ENCODE measurements at places on chromosomes 5 and 9.

GRCh38 chr5:179620703-179621350 lies 2.6 kb downstream of the HNRNPH1 start:
- no peak for DNase-seq

- DNase-seq = no peak
Observed at GRCh38 chr9:131121346-131121745, 4.0 kb upstream of the NUP214 start.

DNA sequence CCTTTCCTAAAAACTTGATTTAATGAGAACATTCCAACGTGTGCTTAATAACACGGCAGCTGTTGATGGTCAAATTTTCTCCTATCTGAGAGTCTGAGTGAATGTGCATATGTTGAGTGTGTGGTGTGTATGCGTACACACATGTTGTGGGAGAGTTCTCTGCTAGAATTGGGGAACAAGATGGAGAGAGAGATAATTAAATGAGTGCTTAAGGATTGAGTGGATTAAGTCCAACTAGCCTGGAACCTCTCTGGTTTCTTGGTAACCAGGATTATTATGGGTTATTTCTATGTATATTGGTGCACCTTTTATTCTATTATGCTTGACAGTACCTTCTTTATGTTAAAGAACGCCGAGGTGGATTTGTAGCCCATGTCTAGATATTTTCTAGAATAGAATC lies 36.4 kb upstream of the TNFAIP8 start:
- no peak for DNase-seq

GRCh38 chr5:143506836-143507552 lies 103.5 kb upstream of the NR3C1 start:
- DNase-seq = no peak

DNA sequence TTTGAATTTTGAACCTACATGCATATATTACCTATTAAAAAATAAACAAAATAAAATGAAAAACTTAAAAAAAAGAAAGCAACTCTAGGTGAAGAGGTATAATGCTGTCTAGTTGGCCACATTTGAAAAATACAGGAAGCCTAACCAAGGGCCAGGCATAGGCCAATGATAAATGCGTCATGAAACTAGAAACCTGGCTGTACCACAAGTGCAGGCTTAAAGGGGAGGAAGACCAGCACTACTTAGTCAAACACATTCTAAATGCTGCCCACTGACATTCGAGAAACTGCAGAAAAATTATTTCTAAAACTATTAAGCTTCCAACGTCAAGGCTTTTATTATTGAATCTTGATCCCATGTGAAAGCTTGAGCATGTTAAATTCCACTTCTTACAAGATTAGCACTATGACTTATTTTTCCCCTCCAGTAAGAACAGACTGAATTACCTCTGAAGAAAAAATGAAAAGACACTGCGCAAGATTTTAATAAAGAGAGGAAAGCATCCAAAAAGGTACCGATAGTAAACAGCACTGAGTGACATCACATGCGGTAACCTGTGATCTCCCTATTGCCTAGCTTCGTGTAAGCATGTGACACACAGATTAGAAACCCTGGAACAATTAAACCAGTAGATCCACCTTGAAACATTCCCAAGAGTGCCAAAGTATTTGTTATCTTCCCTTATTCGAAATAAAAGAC lies 16.2 kb downstream of the CDC14B start:
- no peak for DNase-seq

- no peak for DNase-seq
Observed at GRCh38 chr5:136040746-136041415, 12.1 kb downstream of the TGFBI start.

DNA sequence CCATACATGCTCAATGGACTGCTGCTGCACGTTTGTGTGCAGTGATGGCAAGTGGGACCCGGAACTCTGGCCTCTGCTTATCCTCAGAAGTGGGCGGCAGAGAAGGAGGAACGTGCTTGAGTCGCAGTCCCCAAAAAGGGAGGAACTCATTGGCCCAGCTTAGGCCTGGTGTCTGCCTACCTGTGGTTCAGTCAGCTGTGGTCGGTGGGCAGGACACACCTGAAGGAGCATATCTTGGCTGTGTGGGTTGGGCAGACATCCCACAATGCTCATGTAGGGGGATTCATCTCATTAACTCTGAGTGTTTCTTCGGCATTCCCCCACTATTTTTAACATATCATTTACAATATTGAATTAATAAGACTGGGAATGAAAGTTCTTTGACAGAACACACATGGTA lies 122.9 kb upstream of the IL12B start:
- DNase-seq = no peak

DNA sequence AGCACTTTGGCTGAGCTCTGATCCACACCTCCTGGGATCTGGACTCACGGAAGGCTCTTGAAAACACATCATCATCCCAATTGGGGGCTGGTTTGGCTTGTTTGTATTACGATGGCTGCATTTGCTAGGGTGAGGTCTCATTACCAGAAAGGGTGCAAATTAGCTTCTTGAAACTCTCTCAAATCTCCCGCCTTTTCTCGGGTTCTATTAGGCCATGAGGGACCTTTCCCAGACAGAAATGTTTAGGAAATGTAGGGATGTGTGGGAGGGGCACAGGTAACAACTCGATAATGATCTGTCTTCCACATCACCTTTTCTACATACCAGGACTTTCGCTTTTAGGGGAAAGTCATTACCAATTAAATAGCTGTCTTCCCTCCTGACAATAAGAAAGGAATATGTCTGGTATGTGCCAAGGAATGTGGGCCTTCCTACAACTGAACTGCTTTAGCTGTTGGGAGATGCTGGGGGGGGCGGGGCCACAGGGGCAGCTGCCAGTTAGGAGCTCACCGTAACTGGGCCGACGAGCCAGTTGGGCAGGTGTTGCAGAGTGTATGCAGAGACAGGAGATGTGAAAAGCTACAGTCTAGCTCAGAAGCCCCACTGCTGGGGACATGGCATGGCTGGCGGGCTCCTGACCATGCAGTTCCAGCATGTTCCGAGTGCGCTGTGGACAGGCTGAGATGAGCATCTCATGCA lies 71.2 kb downstream of the AK8 start:
- no peak for DNase-seq

- DNase-seq = no peak
Observed at GRCh38 chr9:12185856-12186255, 507.3 kb upstream of the TYRP1 start.

- DNase-seq = no peak
Observed at GRCh38 chr5:100424017-100424416, 111.2 kb upstream of the FAM174A start.

GRCh38 chr9:437574-438001 lies 222.9 kb downstream of the DOCK8 start:
- no peak for DNase-seq

DNA sequence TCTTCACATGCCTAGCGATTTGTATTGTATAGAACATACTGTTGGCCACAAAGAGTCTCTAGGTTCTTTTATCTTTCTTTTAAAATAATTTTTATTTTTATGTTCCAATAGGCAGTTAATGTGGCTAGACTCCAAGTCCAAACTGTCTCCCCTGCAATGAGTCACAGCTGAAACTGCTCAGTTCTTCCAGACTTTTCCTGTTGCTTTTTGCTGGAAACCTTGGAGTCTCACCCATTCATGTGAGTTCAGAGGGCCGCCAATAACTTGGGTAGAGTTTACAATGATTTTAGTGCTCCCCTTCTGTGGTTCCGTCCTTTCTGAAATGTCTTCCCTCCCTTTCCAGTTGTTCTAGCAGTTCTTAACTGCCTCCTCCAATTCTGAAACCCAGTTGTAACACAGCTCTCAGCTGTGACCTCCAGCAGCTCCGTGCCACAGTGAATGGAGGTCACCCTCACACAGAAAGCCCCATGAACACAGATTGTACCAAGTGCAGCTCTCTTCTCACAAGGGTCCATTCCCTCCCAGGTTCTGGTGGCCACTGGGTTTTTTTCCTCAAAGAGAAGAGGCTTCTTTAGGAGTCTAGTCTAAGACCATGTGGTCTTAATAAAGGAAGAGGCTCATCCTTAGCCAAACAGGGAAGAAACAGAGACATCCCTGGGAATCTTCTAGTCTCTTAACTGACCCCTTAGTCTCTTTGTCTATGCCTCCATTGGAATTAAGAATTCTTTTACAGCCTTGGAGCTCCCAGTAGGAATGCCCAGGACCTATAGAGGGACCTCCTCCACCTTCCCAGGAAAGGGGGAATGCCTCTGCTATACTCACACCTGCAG lies 198.5 kb downstream of the SPOCK1 start:
- no peak for DNase-seq

DNA sequence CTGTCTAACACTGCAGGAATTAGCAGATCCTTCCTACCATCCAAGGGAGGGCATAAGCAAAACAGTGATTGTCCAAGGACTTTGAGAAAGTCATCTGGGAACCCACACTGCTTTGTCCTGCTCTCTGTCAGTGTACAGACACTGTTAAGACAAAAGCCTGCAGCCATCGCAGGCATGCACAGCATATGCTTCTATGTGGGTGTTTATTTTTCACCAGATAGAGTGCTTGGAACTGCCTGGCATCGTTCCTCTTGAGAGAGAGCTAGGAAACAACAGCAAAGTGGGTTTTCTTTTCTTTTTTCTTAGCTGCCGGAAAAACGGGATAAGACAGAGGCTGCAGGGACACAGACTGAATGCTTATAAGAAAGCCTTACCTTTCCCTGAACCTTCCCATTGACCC lies 212.3 kb downstream of the ICE1 start:
- no peak for DNase-seq

GRCh38 chr5:134777366-134777765 lies 18.8 kb downstream of the DDX46 start:
- no peak for DNase-seq

GRCh38 chr9:94656200-94656599 lies 16.9 kb upstream of the FBP1 start:
- no peak for DNase-seq

GRCh38 chr5:105413406-105413990 lies 1850.9 kb upstream of the NUDT12 start:
- no peak for DNase-seq

DNA sequence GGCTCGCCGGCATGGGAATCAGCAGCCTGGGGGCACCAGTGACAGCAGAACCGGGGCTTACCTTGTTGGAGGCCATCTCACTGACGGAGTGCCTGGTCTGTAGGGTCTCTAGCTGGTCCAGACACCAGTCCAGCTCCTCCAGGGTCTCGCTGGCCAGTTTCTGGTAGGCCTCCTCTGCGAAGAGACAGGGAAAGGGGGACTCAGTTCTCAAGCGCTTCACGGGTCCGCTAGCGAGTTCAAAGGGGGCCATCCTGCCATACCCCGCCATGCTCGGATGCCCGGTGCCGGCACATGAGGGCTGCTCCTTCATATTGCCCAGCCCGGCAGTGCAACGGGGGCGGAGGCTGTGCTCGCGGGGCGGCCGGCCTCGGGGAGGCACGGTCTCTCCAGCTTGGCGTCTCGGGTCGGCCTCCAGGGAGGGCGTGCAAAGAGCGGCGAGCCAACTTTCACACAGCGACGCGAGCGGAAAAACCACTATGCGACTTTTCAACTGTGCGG lies 456.0 kb downstream of the RAB3C start:
- DNase-seq = no peak

GRCh38 chr9:87216897-87217455 lies 269.7 kb upstream of the GAS1 start:
- DNase-seq = no peak

GRCh38 chr5:25481463-25481862 lies 836.7 kb upstream of the CDH10 start:
- no peak for DNase-seq

DNA sequence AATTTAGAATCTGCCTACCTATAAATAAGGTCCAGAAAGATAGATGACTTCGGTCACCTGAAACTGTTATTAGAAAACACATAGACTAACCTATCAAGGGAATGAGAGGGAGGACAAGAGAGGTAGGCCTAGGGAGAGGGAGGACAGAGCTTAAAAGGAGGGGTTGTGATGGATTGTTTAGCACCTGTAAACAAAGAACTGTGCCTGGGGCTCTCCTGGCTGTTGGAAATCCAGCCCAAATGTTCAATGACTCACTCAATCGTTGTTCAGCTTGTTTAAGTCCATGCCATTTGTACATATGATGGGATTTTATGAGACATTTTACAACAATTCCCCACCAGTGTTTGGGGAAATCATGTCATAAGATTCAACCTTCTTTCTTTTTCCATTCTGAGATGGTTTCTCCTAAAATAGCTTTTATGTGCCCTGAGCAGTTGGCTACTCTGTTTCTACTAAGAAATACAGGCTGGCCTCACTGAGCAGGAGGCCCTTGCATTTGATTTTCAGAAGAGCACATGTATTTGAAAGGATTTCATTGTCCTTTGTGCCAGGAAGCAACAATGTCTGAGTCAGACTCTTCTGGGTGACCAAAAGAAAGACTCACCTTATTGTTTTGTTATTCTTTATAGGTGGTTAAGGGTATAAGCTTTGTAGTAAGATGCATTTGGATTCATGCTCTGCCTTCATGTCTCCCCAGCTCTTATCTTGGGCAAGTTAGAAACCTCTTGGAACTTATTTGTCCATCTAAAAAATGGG lies 48.2 kb upstream of the GPR151 start:
- DNase-seq = no peak

DNA sequence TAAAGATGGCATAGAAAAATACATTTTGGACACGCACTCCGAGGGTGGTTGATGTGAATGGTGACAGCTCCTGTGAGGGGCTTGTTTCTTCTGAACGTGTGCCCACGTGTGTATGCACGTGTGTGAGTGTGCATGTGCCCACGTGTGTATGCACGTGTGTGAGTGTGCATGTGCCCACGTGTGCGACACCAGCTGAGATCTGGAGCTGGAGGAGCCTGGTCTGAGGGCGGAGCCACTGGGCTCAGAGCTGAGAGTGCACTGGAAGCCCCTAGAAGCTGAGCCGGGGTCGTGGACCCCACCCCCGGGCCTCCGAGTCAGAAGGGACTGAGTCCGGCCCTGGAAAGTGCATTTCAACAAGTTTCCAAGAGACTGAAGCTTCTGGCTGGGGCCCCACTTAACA lies 282.5 kb upstream of the IRX4 start:
- no peak for DNase-seq

DNA sequence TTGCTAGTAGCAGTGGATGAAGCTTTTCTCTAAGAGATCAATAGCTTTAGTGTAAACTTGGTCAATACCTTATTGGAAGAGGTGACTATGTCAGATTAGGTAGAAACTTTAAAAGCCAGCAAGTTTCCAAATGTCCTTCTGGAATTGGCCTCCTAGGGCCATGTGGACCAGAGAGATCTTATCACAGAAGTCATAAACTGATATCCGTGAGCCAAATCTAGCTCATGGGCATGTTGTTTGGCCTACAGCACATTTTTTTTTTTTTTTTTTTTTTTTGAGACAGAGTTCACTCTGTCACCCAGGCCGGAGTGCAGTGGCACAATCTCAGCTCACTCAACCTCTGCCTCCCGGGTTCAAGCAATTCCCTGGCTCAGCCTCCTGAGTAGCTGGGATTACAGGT lies 157.5 kb upstream of the CCDC152 start:
- no peak for DNase-seq

DNA sequence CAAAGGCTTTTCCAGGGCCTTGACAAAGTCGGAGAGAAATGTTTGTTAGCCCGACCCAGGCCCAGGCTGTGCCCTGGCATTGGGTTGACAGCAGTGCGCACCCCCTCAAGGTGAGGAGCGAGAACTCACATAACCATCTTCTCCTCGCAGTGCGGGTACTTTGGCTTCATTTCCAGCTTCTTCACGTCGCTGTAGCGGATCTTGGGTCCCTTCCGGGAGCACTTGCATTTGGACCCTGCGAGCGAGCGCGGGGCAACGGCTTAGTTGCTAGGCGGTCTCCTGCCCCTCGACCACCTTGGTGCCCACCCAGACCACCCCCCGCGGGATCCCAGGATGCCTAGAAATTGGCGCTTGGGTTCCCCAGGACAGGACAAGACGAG lies 496 bp downstream of the CXCL14 start:
- DNase-seq = no peak
